Small intestine (tissue), 16 donors: ENCODE measurements at places on chromosomes 13 and 19. TPM values are rescaled to one million over a fixed set of nuclear protein-coding genes. Genes with fewer than 3 reads are reported as not detected.
A peak's percentile ranks its signal among the peaks of the same experiment; 100 is the strongest.

The IL11 gene
- not detected for polyA plus RNA-seq

The CUL4A gene
- polyA plus RNA-seq: 32.7 TPM

The LIPE gene
- polyA plus RNA-seq: 17.3 TPM

The P2RY11 gene
- polyA plus RNA-seq: 14.6 TPM

The CACNG7 gene
- not detected for polyA plus RNA-seq

The NRTN gene
- 2.9 TPM for polyA plus RNA-seq

The DZIP1 gene
- polyA plus RNA-seq: 7.5 TPM

The KLK2 gene
- not detected for polyA plus RNA-seq

The FUT3 gene
- polyA plus RNA-seq: 47.0 TPM

The LGALS14 gene
- polyA plus RNA-seq: 5.1 TPM

The CRX gene
- 0.12 TPM for polyA plus RNA-seq

DNA sequence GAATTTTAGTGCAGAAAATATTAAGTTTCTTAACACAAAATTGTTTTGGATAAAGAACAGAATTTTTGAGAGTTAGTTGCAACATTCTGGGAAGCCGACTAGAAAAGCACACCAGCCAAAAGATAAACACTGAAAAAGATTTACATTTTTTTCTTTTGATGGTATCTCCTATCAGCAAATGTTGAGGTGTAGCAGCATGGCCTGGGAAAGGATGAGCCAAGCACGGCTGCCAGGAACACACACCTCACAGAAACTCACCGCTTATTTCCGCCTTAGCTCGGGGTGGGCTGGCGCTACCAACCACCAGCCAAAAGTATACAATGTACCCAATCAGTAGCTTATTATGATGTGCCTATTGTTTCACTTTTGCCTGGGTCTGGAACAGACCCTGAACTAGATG lies 134.7 kb downstream of the MIPEP start:
- peaks cover 10% of the 10 kb centered on the region for H3K36me3 ChIP-seq
- no peaks in the 10 kb centered on the region for H3K4me1 ChIP-seq
- no peaks in the 10 kb centered on the region for H3K27me3 ChIP-seq
- no peak overlapping the region for H3K4me3 ChIP-seq
- peak overlapping the region; percentile 2 for H3K27ac ChIP-seq

DNA sequence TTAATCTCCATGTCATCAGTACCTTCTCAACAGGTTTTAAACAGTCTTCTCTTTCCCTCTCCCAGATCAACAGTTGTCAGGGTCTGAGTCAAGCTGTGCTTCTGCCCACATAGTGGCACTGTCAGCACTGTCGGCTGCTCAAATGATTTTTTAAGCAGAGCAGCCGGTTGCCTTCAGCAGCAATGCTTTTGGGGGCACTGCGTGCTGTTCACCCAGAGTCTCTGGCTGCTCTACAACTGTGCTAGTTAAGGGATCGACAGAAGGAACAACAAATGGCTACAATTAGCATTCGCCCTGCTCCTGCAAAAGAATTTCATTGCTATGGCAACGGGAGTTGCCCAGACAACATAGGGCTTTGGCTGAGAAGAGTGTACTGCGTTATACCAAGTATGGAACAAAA lies 412.9 kb downstream of the DIAPH3 start:
- no peak overlapping the region for H3K27ac ChIP-seq
- DNase-seq: no peak
- H3K36me3 ChIP-seq: no peaks in the 10 kb centered on the region
- H3K27me3 ChIP-seq: no peaks in the 10 kb centered on the region

DNA sequence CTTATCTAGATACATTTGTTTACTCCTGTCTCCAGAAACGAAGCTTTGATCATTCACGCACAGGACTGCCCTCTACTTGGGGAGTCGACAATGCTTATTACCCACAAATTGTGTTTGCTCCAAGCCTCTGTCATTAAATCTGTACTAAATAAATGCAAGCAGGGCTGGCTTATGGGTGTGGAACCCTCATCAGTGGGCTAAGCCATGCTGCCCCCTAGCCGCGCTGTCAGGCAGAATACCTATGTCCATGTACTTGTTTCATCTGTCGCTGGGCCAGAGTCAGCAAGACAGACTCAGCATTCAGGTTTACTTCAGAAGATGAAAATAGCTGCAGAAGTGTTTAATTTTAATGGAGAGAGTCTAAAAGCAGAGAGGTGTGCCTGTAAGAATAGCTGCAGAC lies 110.0 kb upstream of the PRR20A start:
- H3K4me1 ChIP-seq: no peaks in the 10 kb centered on the region
- no peaks in the 10 kb centered on the region for H3K36me3 ChIP-seq
- H3K27ac ChIP-seq: no peak overlapping the region
- no peak for DNase-seq
- H3K4me3 ChIP-seq: no peak overlapping the region

- no peaks in the 10 kb centered on the region for H3K27me3 ChIP-seq
- no peak overlapping the region for H3K4me3 ChIP-seq
- H3K36me3 ChIP-seq: no peaks in the 10 kb centered on the region
Observed at GRCh38 chr19:12260861-12261260, 33.8 kb downstream of the ZNF44 start.

DNA sequence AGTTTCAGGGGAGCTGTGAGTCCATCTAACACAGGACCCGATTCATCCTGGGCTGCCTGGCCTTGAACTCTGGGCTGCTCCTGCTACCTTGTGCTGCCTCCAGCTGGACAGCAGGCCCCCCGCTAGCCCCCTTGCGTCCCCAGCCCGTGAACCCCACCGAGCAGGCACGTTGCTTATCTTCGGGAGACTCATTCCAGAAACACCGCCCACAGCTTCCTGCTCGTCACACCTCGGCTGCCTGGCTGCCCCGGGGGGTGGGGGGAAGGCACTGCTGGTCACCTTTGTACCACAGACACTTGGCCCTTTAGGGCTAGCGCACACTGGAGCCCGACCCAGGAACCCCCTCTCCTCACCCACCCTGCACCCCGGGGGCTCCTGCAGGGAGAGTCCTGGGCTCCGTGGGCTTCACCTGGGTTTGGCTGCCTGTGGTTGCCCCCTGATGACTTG lies 48.1 kb downstream of the CRTC1 start:
- no peaks in the 10 kb centered on the region for H3K27me3 ChIP-seq
- no peak overlapping the region for H3K27ac ChIP-seq
- DNase-seq: peak; percentile 88
- H3K36me3 ChIP-seq: no peaks in the 10 kb centered on the region

DNA sequence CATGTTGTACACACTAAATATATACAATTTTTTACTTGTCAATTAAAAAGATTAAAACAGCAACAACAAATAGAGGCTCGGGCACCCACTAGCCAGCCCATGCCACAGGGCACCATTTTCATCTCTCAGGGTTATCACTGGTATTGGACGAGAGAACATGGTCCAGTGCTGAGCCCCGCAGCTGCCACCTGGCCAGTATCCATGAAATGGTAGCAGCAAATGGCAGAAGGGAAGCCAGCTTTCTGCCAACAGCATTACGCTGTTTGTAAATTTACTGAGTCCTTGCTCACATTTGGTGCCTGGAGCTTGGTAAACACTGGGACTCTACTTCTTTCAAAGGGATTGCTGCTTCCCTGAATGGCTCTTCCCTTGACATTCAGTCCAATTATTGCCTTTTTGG lies 87.9 kb upstream of the WASF3 start:
- no peak overlapping the region for H3K4me3 ChIP-seq
- no peak overlapping the region for H3K27ac ChIP-seq
- H3K36me3 ChIP-seq: no peaks in the 10 kb centered on the region

GRCh38 chr19:51456541-51457290 lies 1.5 kb downstream of the SIGLEC8 start:
- H3K4me3 ChIP-seq: no peak overlapping the region
- DNase-seq: no peak
- H3K27ac ChIP-seq: no peak overlapping the region

DNA sequence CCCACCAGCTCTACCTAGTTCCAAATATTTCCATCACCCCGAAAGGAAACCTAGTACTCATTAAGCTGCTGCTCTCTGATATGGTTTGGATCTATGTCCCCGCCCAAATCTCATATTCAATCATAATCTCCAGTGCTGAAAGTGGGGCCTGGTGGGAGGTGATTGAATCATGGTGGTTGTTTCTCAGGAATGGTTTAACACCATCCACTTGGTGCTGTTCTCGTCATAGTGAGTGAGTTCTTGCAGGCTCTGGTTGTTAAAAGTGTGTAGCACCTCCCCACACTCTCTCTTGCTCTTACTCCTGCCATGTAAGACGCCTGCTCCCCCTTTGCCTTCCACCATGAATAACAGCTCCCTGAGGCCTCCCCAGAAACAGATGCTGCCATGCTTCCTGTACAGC lies 43.4 kb upstream of the MED4 start:
- no peak for DNase-seq
- H3K4me1 ChIP-seq: no peaks in the 10 kb centered on the region
- H3K36me3 ChIP-seq: no peaks in the 10 kb centered on the region
- no peak overlapping the region for H3K27ac ChIP-seq

- no peaks in the 10 kb centered on the region for H3K4me1 ChIP-seq
- no peak overlapping the region for H3K4me3 ChIP-seq
- DNase-seq: no peak
- no peaks in the 10 kb centered on the region for H3K27me3 ChIP-seq
Observed at GRCh38 chr13:49615836-49616675, 12.3 kb upstream of the ARL11 start.

- H3K27me3 ChIP-seq: no peaks in the 10 kb centered on the region
- no peaks in the 10 kb centered on the region for H3K36me3 ChIP-seq
- H3K4me3 ChIP-seq: no peak overlapping the region
- no peak for DNase-seq
- no peaks in the 10 kb centered on the region for H3K4me1 ChIP-seq
Observed at GRCh38 chr13:41413872-41414271, 43.5 kb upstream of the RGCC start.

DNA sequence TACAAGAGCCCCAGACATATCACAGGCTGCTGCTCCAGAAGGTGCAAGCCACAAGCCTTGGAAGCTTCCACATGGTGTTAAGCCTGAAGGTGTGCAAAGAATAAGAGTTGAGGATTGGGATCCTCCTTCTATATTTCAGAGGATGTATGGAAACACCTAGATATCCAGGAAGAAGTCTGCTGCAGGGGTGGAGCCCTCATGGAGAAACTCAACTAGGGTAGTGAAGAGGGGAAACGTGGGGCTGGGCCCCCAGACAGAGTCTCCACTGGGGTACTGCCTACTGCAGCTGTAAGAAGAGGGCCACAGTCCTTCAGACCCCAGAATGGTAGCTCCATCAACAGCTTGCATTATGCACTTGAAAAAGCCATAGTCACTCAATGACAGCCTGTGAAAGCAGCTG lies 1444.0 kb downstream of the SLITRK1 start:
- DNase-seq: no peak
- no peak overlapping the region for H3K4me3 ChIP-seq
- no peaks in the 10 kb centered on the region for H3K36me3 ChIP-seq
- no peak overlapping the region for H3K27ac ChIP-seq
- no peaks in the 10 kb centered on the region for H3K4me1 ChIP-seq

- no peaks in the 10 kb centered on the region for H3K36me3 ChIP-seq
- H3K4me3 ChIP-seq: no peak overlapping the region
- DNase-seq: no peak
- peaks cover 2% of the 10 kb centered on the region for H3K4me1 ChIP-seq
- H3K27me3 ChIP-seq: no peaks in the 10 kb centered on the region
Observed at GRCh38 chr19:44308011-44308410, 3.2 kb upstream of the ZNF235 start.

DNA sequence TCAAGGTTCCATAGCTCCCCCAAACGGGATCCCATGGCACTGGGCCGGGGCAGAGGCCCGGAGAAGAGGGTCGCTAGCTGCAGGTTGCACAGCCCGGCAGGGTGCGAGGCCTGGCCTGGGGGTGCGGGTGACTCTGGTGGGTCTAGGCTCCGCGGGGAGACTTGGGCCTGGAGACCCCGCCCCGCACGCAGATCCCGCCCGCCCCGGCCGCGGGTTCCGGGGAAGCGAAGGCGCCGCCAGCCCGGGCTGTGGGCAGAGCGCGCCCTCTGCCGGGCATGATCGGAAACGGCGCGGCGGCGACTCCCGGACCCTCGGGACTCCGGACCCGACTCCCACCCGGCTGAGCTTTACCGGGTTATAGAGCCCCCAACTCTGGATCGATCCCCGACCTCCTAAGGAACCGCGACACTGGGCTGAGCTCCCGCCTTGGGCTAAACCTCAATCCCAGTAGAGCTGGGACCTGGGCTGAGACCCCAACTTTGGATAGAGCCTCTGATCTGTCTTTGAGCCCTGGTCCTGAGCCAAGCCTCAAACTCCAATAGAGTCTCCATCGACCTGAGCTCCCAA lies 3.1 kb upstream of the TNFAIP8L1 start:
- H3K4me1 ChIP-seq: no peaks in the 10 kb centered on the region
- H3K4me3 ChIP-seq: peak overlapping the region; percentile 45
- no peaks in the 10 kb centered on the region for H3K36me3 ChIP-seq
- peak; percentile 31 for DNase-seq

- no peaks in the 10 kb centered on the region for H3K27me3 ChIP-seq
- H3K4me3 ChIP-seq: no peak overlapping the region
- DNase-seq: no peak
- H3K27ac ChIP-seq: no peak overlapping the region
- H3K36me3 ChIP-seq: no peaks in the 10 kb centered on the region
Observed at GRCh38 chr13:42654722-42655121, 80.8 kb downstream of the TNFSF11 start.

- H3K4me1 ChIP-seq: no peaks in the 10 kb centered on the region
- no peaks in the 10 kb centered on the region for H3K27me3 ChIP-seq
- no peak overlapping the region for H3K4me3 ChIP-seq
- DNase-seq: no peak
- H3K27ac ChIP-seq: no peak overlapping the region
- peaks cover 7% of the 10 kb centered on the region for H3K36me3 ChIP-seq
Observed at GRCh38 chr19:56404705-56405056, 549 bp downstream of the ZNF583 start.

DNA sequence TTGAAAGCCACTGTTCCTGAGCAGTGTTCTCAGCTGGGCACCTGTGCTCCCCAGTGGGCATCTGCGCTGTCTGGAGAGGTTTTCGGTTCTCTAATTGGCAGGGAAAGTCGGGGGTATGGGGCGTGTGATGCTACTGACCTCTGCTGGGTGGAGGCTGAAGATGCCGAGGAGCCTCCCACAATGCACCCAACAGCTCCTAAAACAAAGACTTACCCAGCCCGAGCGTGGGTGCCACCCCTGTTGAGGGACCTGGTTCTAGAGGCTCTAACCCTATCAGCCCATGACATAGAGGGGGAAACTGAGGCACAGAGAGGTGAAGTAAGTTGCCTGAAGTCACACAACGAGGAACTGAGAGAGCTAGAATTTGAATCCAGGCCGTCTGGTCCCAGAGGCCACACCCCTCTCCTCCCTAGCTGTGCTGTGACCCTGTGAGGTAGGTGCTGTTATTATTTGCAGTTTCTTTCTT lies 2.3 kb downstream of the SPACA4 start:
- H3K27me3 ChIP-seq: no peaks in the 10 kb centered on the region
- no peaks in the 10 kb centered on the region for H3K4me1 ChIP-seq
- no peaks in the 10 kb centered on the region for H3K36me3 ChIP-seq
- H3K4me3 ChIP-seq: no peak overlapping the region
- DNase-seq: peak; percentile 50

DNA sequence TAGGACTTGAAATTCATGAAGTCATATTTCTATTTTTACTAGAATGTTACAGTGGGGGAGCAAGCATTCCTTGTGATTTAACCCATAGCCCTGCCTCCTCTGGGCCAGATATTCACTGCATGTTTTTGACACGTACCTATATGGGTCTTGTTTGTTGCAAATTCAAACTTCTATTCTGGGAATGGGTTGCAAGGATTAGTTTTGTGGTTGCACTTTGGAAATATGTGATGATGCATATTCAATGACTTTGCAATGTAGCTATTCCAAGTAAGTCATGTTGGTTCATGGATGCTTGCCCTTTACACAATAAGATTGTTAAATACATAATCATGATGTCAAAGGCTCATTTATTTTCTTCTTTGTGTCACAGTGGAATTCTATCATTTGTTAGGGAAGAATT lies 440.8 kb downstream of the TDRD3 start:
- H3K27me3 ChIP-seq: no peaks in the 10 kb centered on the region
- no peaks in the 10 kb centered on the region for H3K36me3 ChIP-seq
- H3K4me3 ChIP-seq: no peak overlapping the region

GRCh38 chr13:48096670-48097069 lies 1.8 kb upstream of the MED4 start:
- H3K36me3 ChIP-seq: no peaks in the 10 kb centered on the region
- H3K27ac ChIP-seq: no peak overlapping the region
- H3K4me3 ChIP-seq: no peak overlapping the region
- peak; percentile 21 for DNase-seq
